ENCODE measurements at places on chromosomes 6 and 20.

- DNase-seq, result no peak
These were observed 773 bp downstream of the SMAP1 start for GRCh38 chr6:70668499-70668812.

- no peak for DNase-seq
These were observed 10.7 kb upstream of the RAET1L start for GRCh38 chr6:150036081-150036480.

- no peak for DNase-seq
These were observed 181.9 kb downstream of the ZFAND3 start for GRCh38 chr6:38001386-38001785.

DNA sequence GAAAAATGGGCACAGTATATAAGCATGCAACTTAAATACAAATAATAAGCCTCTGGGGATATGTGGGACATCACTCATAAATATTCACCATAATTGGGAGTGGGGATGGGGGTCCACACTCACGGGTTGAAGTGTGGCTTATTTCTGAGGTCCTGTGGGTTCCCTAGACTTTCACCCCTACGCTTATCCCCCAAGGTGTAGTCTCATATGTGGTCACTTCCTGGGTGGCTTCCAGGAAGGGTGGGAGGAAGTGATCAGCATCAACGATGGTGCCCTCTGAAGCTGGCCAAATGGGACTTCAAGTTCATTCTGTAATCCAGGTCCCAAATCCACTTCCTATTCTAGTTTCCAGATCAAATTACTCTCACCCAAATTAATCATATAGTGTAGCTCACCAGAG, 59.5 kb downstream of the GNAS start:
- no peak for DNase-seq

DNA sequence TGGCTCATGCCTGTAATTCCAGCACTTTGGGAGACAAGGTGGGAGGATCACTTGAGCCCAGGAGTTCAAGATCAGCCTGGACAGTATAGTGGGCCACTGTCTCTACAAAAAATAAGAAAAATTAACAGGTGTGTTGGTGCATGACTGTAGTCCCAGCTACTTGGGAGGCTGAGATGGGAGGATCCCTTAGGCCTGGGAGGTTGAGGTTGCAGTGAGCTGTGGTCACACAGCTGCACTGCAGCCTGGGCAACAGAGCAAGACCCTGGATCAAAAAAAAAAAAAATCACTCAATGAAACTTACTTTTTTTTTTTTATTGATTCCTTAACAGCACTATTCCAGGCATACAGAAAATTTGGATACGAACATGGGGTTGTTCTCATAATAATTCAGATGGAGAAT, 14.0 kb downstream of the CDKAL1 start:
- DNase-seq, result no peak

GRCh38 chr6:35435074-35435837, 16.9 kb upstream of the FANCE start:
- no peak for DNase-seq

DNA sequence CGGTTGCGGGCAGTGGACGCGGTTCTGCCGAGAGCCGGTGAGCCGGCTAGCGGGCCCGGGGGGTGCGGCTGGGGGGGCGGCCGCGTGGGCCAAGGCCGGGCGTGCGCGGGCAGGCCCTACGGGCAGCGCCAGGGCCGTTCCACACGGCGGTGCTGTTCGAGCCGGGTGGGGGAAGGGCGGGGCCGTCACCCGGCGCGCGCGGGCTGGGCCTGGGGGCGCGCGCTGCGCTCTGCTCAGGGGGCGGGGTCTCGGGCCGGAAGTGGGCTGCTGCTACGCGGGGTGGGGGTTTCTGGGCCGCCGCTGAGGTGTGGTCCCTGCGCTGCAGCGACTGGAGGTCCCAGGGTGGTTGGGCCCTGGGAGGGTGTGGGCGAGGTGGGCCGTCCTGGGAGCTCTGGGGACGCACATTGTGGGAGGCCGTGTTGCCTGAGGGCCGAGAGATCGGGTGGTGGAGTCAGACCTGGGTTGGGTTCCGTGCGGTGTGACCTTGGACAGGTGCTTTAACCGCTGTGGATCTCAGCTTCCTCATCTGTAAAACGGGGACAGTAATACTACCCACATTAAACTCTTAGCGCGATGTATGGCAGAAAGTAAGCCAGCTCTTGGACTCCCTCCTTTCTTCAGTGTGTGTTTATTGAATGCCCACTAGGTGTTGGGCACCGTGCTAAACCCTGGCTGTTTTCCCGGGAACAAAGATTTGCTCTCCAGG, 391 bp downstream of the MAPRE1 start:
- DNase-seq, result peak; percentile 43

DNA sequence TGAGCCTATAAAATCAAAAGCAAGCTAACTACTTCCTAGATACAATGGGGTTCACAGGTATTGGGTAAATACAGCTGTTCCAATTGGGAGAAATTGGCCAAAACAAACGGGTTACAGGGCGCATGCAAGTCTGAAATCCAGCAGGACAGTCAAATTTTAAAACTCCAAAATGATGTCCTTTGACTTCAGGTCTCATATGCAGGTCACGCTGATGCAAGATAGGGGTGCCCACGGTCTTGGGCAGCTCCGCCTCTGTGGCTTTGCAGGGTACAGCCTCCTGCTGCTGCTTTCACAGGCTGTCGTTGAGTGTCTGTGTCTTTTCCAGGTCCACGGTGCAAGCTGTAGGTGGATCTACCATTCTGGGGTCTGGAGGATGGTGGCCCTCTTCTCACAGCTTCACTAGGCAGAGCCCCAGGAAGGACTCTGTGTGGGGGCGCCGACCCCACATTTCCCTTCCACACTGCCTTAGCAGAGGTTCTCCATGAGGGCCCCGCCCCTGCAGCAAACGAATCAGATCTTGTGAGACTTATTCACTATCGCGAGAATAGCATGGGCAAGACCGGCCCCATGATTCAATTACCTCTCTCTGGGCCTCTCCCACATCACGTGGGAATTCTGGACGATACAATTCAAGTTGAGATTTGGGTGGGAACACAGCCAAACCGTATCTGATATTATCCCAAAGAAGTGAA, 11.9 kb upstream of the SMIM29 start:
- DNase-seq, result no peak

DNA sequence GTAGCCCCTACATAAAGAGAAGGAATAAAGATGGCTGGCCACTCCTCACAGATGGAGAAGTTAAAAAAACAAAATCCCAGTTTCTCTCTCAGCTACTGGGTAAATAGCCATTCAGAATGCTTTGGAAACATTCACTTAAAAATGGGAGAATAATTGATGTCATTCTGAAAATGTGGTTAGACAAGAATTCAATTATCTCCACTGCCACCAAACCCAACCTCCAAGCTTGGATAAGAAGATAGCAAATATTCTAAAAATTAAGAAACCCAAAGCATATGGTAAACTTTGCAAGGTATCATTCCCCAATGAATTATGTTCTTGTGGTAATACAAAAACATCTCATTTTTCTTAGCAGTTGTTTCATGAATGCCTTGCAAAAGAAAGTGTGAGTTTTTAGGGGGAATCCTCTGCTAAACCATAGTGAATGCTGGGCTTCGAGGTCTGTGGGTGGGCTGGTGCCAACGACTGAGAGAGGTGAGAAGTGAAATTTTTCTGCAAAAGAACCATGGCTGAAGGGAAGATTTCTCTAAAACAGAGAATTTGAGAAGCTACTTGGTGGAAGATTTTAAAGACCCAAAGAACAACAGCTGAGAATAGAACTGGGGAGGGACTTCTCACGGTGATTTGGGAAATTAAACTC, 497.9 kb upstream of the JARID2 start:
- no peak for DNase-seq

- DNase-seq, result no peak
These were observed 14.1 kb upstream of the TENT5A start for GRCh38 chr6:81766482-81767069.

GRCh38 chr6:149060300-149060984, 257.1 kb upstream of the TAB2 start:
- no peak for DNase-seq

GRCh38 chr20:31523361-31524283, 9.4 kb downstream of the HM13 start:
- DNase-seq, result no peak

GRCh38 chr6:11912420-11912819, 99.7 kb upstream of the HIVEP1 start:
- no peak for DNase-seq

DNA sequence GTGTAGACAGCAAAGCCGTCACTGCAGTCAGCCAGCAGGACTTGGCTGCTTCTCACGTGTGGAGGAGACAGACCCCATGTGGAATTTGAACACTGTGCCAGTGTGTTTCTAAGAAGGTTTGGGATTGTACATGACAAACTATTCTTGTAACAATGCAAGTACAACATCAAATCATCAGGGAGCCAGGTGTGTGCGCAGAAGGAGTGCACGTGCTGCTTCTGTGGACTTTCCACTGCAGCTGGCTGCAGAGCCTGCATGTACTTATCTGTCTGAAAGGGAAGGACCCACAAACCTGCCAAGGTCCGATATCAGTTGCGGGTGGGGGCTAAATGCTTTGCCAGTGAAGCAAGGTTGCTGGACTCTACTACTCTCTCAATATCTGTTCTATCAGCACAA, 211.6 kb downstream of the WDR27 start:
- DNase-seq, result no peak

- no peak for DNase-seq
These were observed 42.3 kb upstream of the CLVS2 start for GRCh38 chr6:122953766-122954165.

DNA sequence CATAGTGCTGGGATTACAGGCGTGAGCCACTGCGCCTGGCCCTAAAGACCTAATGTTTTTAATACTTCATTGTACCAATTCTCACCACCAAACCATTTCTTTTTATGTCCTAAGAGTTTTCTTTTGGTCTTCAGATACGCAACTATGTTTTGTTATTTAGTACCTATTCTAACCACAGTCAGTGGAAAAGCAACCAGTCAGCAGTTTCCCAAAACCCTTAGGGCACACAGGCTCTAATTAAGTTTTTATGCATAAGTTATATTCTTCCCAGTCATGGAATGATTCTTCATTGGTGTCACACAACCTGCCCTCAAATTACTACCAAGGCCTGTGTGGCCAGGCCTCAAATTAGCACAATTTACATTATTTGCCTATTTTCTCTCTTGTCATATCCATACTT, 247.7 kb upstream of the KCNQ5 start:
- DNase-seq, result no peak

DNA sequence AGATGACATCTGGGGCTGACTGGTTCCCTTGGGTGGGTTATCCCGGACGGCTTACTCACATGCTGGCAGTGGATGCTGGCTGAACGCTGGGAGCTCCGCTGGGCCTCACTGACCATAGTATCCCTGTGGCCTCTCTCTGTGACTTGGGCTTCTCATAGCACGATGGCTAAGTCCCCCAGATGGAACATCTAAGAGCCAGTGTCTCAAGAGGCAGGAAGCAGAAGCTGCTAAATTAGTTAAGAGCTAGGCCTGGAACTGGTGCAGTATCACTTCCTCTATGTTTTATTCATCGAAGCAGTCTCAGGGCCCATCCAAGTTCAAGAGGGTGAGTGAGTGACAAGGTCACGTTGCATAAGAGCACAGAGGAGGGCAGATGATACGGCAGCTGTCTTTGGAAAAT, 116.5 kb upstream of the LAMP5 start:
- peak; percentile 4 for DNase-seq

DNA sequence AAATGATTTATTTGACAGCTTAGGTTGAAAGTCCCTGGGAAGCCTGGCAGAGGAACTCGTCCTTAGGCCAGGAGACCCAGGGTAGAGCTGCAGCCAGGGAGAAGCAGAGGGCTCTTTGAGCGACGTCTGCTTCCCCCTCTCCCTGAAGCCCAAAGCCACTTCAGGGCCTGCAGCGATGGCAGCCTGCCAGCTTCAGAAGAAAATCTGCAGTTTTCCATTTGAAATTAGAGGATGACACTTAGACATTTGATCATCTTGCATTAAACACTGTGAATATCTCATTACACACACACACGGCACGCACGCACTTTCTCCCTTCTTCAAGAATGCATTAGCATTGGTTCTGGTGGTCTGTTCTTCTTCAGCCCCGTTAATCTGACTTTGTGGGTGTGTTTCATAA, 96.5 kb downstream of the PLEKHG1 start:
- no peak for DNase-seq

DNA sequence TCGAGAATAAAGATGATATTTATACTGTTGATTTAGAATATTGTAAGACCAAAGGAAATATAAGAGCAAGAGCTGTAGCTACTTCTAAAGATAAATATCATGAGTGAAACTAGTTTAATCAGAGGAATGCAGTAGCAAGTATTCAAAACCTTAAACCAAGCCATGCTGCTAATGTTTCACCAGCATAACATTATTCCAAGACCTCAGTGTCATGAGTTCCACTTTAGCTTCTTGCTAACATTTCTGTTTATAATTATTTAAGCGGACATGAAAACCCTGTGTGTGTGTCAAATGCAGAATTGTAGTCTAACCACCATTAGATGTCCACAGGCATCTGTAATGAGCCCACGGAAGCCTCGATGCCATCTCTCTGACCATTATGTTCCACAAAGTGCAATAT, 752.6 kb upstream of the MARCKS start:
- DNase-seq, result no peak

DNA sequence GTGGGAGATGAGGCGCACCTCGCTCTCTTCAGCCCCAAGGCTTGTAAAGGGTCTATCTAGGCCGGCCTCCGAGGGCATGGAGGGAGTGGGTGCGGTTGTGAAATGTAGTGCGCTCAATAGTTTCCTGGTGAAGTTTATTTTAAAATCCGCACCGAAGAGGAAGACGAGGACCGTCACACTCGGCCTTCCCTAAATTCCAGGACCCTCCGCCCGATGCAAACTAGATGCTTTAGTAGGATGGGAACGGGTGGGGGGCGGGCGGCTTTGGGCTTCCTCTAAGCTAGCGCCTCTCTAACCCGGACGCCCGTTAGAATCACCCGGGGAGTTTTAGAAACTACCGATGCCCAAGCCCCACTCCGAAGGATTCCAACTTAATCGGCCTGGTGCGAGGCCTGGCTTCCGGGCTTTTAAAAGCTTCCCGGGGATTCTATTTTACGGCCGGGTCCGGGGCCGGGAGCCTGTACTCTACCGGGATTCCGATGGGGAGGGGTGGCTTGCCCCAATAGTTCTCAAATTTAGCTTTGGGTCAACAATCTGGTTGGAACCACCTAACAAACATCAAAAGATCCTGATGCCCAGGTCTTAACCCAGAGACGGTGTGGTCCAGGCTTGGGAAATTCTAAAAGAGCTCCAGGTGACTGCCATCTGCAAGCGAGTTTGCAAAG, 548 bp upstream of the BCAS4 start:
- DNase-seq, result no peak

Measured in substantia nigra (tissue), 51 donors.